A549 treated with Hydrocortisone at 1 μM for 4 hours (cell line): ENCODE measurements at places on chromosomes 11 and 22. TPM values are rescaled to one million over a fixed set of nuclear protein-coding genes. Genes with fewer than 3 reads are reported as not detected.

Gene MIOX
- total RNA-seq, result not detected in 5 replicates

Gene P2RX6
- total RNA-seq, result 0.56 to 0.97 TPM (median 0.79 TPM) in 5 replicates

Gene OR52N1
- not detected in 5 replicates for total RNA-seq

Gene SMIM35
- total RNA-seq, result not detected in 5 replicates

Gene RASL10A
- total RNA-seq, result 0.17 to 0.38 TPM (median 0.25 TPM) in 5 replicates

Gene CARD18
- total RNA-seq, result not detected in 5 replicates

Gene SYT9
- total RNA-seq, result 0.07 to 0.22 TPM (median 0.17 TPM) in 5 replicates

Gene RPS25
- total RNA-seq, result 798 to 951 TPM (median 825 TPM) in 5 replicates
